ENCODE measurements at places on chromosomes 4 and X.

DNA sequence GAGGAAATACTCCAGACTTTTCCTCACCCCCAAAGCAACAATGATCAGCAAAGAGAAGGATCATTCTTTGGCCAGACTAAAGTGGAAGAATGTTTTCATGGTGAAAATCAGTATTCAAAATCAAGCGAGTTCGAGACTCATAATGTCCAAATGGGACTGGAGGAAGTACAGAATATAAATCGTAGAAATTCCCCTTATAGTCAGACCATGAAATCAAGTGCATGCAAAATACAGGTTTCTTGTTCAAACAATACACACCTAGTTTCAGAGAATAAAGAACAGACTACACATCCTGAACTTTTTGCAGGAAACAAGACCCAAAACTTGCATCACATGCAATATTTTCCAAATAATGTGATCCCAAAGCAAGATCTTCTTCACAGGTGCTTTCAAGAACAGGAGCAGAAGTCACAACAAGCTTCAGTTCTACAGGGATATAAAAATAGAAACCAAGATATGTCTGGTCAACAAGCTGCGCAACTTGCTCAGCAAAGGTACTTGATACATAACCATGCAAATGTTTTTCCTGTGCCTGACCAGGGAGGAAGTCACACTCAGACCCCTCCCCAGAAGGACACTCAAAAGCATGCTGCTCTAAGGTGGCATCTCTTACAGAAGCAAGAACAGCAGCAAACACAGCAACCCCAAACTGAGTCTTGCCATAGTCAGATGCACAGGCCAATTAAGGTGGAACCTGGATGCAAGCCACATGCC is 89.7 kb downstream of the TET2 start:
- no peaks in the 10 kb centered on the region for H3K36me3 ChIP-seq
- no peaks in the 10 kb centered on the region for H3K27me3 ChIP-seq
- H3K4me1 ChIP-seq, result no peaks in the 10 kb centered on the region

GRCh38 chrX:46574774-46575381 is 1.3 kb downstream of the CHST7 start:
- no peaks in the 10 kb centered on the region for H3K4me1 ChIP-seq
- no peak for DNase-seq
- H3K27me3 ChIP-seq, result no peaks in the 10 kb centered on the region

DNA sequence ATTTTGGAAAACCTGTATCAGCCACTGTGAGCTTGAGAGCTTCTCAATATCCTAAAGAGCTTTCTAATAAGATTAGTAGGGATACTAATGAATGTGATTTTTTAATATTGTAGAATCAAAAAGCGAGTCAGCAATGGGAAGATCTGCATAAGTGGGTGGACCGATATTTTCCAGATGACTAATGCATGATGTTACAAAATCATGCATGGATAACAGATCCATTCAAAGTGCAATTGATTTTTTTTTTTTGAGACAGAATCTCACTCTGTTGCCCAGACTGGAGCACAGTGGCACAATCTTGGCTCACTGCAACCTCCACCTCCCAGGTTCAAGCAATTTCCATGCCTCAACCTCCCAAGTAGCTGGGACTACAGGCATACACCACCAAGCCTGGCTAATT is 7.3 kb upstream of the CLDN2 start:
- H3K4me1 ChIP-seq, result no peaks in the 10 kb centered on the region
- H3K36me3 ChIP-seq, result no peaks in the 10 kb centered on the region
- H3K27me3 ChIP-seq, result no peaks in the 10 kb centered on the region

- H3K27ac ChIP-seq, result no peak overlapping the region
- H3K4me3 ChIP-seq, result no peak overlapping the region
- H3K4me1 ChIP-seq, result no peaks in the 10 kb centered on the region
- no peak for DNase-seq
- H3K36me3 ChIP-seq, result no peaks in the 10 kb centered on the region
These were observed 856.9 kb upstream of the FRG1 start for GRCh38 chr4:189083769-189084168.

DNA sequence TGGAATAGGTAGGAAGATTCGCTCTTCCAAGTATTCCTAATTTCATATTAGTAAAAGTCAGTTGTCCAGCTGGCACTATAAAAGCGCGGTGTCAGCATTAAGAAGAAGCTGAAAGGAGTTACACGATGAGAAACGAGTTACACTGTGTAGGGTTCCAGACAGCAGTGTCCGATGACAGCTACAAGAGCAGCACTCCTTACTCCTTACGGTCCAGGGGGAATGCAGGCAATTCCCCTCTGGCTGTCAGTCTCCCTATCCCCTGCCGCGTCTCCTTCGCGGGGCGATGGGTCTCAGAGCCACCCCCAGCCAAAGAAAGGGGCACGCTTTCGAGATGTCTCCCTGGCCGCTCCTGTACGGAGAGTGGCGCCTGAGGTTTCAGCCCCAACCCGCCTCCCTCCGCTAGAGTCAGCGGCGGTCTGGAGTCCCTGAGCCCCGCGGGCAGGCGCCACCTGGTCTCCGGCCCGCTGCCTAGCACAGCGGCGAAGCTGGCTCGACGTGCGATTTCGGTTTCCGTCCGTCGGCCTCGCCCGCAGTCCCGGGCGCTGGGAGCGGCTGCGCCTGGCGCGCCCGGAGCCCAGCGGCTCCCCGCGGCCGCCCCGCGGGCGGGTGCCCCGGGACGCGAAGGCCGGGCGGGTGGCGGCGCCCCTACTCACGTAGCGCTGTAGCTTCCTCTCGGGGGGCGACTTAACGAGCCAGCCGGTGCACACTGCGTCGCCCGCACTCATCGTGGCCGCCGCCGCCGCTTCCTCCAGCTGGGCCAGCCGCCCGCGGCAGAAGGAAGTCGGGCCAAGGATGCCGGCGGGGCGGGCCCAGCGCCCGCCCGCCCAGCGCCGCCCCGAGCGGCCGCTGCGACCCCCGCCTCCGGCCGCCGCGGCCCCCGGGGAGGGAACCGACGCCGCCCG is at the start of gene GAB3:
Gene GAB3, minus strand, starts transcription at position 777 of the 902 bp plus-strand sequence. Its CDS starts 52 bp downstream, at position 725.
- peak within 1 kb of the TSS; percentile 78 for H3K27ac ChIP-seq
- DNase-seq, result peak; percentile 54
- H3K27me3 ChIP-seq, result no peaks in the 10 kb centered on the region
- H3K4me3 ChIP-seq, result peak within 1 kb of the TSS; percentile 50

DNA sequence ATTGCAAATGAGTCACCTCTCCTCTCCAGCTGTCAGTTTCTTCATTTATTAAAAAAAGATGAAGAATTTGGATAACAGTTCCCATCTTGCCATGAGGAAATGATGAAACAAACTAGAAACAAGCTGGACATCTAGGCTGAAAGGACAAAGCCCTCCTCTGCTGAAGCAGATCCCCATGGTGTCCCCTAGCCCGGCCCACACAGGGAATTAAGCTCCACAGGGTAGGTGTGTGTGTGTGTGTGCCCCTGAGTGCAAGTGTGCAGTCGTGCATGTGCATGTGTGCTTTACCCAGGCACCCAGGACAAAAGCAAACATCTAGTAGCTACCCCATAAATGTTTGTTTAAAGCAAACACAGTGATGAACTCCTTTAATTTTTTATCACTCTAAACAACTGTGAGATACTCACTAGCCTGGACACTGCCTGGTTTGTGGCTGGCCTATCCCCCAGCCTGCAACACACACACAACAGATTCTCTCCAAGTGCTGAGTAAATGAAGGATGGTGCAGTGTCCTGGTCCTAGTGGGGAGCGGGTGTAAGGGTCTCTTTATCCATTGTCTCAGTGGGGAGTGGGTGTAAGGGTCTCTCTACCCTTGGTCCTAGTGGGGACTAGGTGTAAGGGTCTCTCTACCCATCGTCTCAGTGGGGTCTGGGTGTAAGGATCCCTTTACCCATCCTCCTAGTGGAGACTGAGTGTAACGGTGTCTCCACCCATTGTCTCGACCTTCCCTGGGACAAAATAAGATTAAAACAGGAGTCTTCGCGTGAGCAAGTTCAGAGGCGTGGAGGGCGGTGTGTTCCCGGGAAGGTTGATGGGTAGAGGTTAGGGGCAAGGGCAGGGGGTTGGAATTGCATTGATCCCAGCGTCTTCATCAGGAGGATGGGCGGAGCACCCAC is 688 bp upstream of the EVC start:
- no peaks in the 10 kb centered on the region for H3K36me3 ChIP-seq
- H3K4me3 ChIP-seq, result peak overlapping the region; percentile 55
- peak overlapping the region; percentile 78 for H3K27ac ChIP-seq
- no peak for DNase-seq

GRCh38 chr4:73698217-73698616 is 42.2 kb upstream of the CXCL8 start:
- H3K27me3 ChIP-seq, result no peaks in the 10 kb centered on the region
- DNase-seq, result no peak
- H3K36me3 ChIP-seq, result no peaks in the 10 kb centered on the region
- H3K27ac ChIP-seq, result no peak overlapping the region

DNA sequence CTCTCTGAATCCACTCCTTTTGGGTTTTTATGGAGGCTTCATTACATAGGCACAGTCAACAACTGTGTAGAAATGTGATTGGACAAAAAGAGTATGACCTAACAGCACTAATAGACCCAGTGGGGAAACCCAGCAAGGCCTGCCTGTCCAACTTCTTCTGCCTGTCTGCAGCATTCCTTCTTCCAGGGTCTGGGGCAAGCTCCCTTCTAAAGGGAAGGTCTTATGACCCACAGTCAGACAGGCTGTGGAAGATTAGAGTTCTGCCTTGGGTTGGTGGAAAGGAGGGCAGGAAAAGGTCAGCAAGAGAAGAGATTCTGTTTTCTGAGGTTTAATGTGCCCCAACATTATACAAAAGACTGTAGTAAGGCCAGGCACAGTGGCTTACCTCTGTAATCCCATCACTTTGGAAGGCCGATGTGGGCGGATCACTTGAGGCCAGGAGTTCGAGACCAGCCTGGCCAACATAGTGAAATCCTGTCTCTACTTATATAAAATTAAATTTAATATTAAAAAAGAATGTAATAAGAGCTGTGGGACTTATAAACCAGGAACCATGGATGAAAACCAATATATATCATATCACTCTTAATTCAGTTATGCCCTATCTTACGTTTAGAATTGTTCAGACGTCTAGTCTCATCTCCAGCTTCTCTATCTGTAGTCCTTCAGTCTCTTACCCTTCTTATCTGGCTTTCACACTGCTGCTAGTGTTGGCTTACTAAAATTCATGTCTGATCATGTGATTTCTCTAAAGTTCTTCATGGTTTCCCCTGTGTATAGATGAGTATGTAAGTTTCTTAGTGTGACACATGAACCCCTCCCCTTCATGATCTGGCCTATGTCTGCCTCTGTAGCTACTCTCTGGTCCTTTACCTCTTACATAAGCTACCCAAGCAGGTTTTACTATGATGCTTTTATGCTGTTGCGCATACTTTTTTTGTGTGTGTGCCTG is 6.2 kb downstream of the CLCN3 start:
- no peaks in the 10 kb centered on the region for H3K27me3 ChIP-seq
- H3K4me3 ChIP-seq, result no peak overlapping the region
- no peaks in the 10 kb centered on the region for H3K36me3 ChIP-seq

GRCh38 chrX:27694667-27695066 is 104.5 kb downstream of the DCAF8L2 start:
- no peaks in the 10 kb centered on the region for H3K4me1 ChIP-seq
- no peak overlapping the region for H3K27ac ChIP-seq
- no peak overlapping the region for H3K4me3 ChIP-seq
- no peaks in the 10 kb centered on the region for H3K27me3 ChIP-seq
- DNase-seq, result no peak
- no peaks in the 10 kb centered on the region for H3K36me3 ChIP-seq

DNA sequence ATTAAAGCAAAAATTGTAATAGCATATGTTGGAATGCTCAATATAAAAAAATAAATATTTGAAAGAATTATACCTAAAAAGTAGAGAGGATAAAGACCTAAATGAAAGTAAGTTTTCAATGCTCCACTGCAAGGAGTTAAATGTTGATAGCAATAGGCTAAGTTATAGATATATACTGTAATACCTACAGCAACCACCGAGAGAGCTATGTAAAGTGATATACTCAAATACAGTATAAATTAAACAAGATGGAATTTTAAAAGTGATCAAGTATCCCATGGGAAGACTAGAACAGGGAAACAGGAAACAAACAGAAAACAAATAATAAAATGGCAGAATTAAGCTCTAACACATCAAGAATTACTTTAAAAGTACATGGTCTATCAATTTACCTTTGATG is 73.9 kb downstream of the CASP3 start:
- no peaks in the 10 kb centered on the region for H3K4me1 ChIP-seq
- H3K27ac ChIP-seq, result no peak overlapping the region
- DNase-seq, result no peak
- no peaks in the 10 kb centered on the region for H3K27me3 ChIP-seq
- no peaks in the 10 kb centered on the region for H3K36me3 ChIP-seq
